ACHN (cell line): ENCODE measurements at places on chromosomes 2 and 18.
A peak's percentile ranks its signal among the peaks of the same experiment; 100 is the strongest.

- DNase-seq = no peak
These were observed 62.0 kb downstream of the LTBP1 start for GRCh38 chr2:33008716-33009115.

DNA sequence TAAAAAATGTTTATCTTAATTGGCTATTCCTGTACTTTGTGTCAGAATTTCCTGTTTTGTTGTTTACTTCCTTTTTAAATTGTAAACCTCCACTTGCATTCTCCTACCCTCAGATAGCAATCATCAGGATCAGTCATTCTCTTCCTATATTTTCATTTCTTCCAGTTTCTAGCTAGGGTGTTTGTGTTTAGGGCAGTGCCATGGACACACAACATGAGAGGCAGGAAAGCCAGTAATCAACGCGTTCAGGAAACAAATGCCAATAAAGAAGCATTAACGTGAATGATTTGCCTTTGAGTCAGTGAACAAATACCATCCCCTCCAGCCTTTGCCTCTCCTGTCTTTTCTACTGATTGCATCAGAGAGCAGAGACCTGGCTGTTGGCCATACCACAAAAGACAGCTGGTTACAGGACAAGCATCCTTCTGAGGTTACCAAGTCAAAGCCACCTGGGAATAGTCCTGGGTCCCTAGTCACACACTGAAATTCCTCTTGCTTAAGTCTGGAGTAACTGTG, 56.7 kb upstream of the FHL2 start:
- peak; percentile 99 for DNase-seq

DNA sequence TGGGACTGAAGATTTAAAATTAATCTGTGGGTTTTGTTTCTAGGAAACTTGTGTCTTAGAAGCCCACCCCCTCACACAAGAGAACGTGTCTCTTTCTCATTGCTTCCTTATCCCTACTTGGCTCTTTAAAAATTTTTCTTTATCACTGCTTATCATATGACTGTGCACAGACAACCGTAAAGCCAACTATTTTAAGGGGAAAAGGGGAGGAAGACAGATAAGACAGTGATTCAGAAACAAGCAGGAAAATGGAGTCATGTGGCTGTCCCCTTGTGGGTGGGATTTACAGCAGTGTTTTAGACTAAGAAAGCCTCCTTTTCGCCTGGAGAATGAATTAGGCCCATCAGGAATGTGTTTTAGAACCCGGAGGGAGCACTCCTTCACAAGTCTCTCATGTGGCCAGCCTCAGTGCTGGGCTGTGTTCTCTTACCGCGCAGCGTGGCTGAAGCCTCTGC, 17.6 kb downstream of the PRKCE start:
- DNase-seq = no peak

DNA sequence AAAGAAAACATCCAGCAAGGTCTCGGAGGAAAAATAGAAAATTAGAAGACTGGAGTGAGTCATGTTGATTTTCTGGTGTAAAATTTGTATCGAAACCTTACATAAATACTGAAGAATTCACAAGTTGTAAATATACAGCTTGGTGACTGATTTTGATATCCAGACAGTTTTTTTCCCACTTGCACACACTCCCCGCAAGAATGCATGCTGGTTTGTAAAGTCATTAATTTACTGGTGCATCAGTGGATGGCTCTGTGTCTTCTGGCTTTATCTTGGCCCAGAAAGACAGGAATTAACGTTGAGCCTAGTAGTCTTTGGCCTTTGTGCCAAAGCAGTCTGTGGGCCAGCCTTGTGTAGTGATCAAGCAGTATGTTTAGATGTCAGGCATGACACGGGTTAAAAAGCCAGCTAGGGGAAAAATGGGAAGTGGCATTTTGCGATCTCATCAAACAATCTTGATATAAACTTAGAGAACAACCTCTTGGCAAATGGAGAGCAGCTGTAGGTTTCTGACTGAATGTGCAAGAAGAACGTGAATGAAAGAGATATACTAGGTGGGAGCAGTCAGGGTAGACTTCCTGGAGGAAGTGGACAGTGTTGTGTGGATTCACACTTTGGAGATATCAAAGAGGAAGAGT, 22.7 kb upstream of the CASP8 start:
- DNase-seq = no peak

DNA sequence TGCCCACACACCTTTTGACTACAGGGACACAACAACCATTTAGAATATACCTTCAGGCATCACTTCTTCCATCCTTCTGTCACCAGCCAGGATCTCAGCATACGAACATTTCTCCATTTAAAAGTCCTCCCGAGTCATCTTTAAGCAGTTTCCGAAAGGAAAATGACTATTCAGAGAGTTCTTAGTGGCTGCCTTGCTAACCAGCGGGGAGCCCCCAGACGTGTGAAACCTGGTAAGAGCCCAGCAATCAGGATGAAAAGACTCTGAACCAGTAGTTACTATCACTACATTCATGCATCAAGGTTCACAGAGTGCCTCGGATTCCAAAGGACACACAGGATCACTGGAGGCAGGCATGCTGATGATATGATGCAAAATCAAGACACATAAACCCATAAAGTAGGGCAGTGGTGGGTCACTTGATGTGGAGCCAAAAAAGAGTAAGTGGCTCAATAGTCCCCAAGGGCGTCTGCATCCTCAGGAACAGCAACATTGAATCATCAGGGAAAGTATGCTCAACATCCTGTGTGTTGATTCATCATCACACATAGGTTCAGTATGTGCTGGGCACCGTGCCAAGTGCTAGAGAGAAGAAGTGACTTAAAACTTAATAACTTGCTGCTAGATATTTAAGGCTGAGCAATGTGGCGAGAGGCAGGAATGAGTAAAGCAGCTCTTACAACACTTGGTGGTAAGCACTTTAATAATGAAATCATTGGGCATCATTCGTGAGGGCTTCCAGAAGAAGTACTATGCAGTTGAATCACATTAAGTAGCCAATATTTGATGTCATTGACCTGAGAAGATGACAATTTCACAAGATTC, 4.4 kb downstream of the CCL20 start:
- DNase-seq = peak; percentile 100

GRCh38 chr2:215565897-215566296, 130.0 kb upstream of the FN1 start:
- DNase-seq = no peak

DNA sequence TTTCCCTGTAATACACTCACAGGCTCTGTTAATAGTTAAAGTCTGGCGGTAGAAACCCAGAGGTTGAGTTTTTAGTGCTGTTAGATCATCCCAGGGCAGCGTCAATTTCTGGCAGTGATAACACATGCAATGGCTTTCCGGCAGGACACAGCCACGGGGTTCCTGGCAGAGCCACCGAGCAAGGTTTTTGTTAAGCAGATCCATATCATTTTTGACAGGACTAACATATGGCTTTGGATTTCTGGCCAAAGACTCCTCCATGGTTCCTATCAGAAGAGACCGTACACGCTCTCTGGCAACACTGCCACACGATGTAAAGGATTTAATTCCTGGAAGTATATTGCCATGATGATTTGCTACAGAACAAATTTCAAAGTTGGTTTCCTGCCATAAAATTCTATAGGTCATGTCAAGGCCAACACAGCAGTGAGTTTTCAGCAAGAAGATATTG, 854.3 kb downstream of the LRRTM4 start:
- no peak for DNase-seq
